ENCODE measurements at places on chromosomes 1 and 21. TPM values are rescaled to one million over a fixed set of nuclear protein-coding genes. Genes with fewer than 3 reads are reported as not detected.

GRCh38 chr1:217193151-217193550, 437.7 kb downstream of the GPATCH2 start:
- H3K36me3 ChIP-seq = no peaks in the 10 kb centered on the region
- no peak for DNase-seq
- H3K27me3 ChIP-seq = no peaks in the 10 kb centered on the region
- no peak overlapping the region for H3K4me3 ChIP-seq

Gene TNN
- not detected for total RNA-seq

Gene ELAPOR1
- 1.9 TPM for total RNA-seq

Gene OPRD1
- total RNA-seq = not detected

- no peak overlapping the region for H3K27ac ChIP-seq
- H3K4me1 ChIP-seq = peaks cover 1% of the 10 kb centered on the region
- H3K4me3 ChIP-seq = no peak overlapping the region
- no peaks in the 10 kb centered on the region for H3K36me3 ChIP-seq
- H3K27me3 ChIP-seq = peaks cover 7% of the 10 kb centered on the region
Measured at GRCh38 chr1:116483481-116484309, 87.1 kb downstream of the CD58 start.

- H3K36me3 ChIP-seq = no peaks in the 10 kb centered on the region
- H3K4me3 ChIP-seq = no peak overlapping the region
- peak; percentile 23 for DNase-seq
- H3K4me1 ChIP-seq = peaks cover 7% of the 10 kb centered on the region
Measured at GRCh38 chr1:165632152-165632469, 1.1 kb downstream of the MGST3 start.

Gene OR6N1
- not detected for total RNA-seq

Gene GBP5
- total RNA-seq = 261 TPM

Gene NUCKS1
- total RNA-seq = 237 TPM

DNA sequence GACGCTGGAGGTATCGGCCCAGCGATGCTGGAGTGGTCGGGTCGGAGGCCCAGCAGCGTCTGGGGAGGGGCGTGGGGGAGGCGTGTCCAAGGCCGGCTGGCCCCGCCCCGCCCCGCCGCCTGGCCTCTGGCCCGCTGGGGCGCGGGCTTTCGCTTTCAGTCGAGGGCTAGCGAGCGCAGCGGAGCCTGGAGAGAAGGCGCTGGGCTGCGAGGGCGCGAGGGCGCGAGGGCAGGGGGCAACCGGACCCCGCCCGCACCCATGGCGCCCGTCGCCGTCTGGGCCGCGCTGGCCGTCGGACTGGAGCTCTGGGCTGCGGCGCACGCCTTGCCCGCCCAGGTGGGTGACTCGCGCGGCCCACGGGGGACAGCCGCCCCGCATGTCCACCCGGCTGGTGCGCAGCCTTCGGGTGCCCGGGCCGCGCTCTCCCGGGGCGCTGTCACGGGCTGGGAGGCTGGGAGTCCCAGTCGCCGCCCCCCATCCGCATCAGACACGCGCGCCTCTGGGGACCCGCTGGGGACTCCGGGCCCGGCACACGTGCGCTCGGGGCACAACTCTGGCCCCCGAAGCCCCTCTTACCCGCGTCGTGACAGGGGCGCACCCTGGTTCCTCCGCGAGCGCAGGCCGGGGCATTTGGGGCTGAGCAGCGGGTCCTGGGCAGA, at the start of gene TNFRSF1B:
Gene TNFRSF1B (plus strand): TSS at position 158 of the 659 bp plus-strand sequence. CDS start 101 bp downstream, at position 259.
- peak within 1 kb of the TSS; percentile 97 for H3K27ac ChIP-seq
- peaks cover 77% of the 10 kb centered on the region for H3K4me1 ChIP-seq
- peak within 1 kb of the TSS; percentile 100 for H3K4me3 ChIP-seq
- peak; percentile 74 for DNase-seq

DNA sequence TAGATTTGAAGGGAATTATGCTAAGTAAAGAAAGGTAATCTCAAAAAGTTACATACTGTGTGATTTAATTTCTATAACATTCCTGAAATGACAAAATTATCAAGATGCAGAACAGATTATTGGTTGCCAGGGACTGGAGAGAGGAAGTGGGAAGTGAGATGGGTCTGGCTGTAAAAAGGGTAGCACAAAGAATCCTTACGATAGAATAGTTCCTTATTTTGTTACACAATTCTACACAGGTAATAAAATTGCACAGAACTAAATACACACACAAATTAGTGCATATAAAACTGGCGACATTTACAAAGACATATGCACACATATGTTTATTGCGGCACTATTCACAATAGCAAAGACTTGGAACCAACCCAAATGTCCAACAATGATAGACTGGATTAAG, 33.5 kb downstream of the ZNF684 start:
- H3K27me3 ChIP-seq = peaks cover 8% of the 10 kb centered on the region
- DNase-seq = no peak
- H3K4me3 ChIP-seq = no peak overlapping the region
- H3K36me3 ChIP-seq = no peaks in the 10 kb centered on the region
- H3K4me1 ChIP-seq = peaks cover 4% of the 10 kb centered on the region

- peaks cover 9% of the 10 kb centered on the region for H3K4me1 ChIP-seq
- H3K27ac ChIP-seq = peak overlapping the region; percentile 69
- H3K4me3 ChIP-seq = no peak overlapping the region
- DNase-seq = no peak
- H3K27me3 ChIP-seq = no peaks in the 10 kb centered on the region
- peaks cover 46% of the 10 kb centered on the region for H3K36me3 ChIP-seq
Measured at GRCh38 chr1:54221867-54222484, 22.0 kb downstream of the MRPL37 start.

- no peak overlapping the region for H3K4me3 ChIP-seq
- DNase-seq = no peak
- H3K4me1 ChIP-seq = peaks cover 29% of the 10 kb centered on the region
- no peaks in the 10 kb centered on the region for H3K27me3 ChIP-seq
- H3K27ac ChIP-seq = no peak overlapping the region
Measured at GRCh38 chr1:117623698-117624097, 17.9 kb downstream of the TENT5C start.

- no peaks in the 10 kb centered on the region for H3K36me3 ChIP-seq
- H3K27me3 ChIP-seq = no peaks in the 10 kb centered on the region
- peak; percentile 23 for DNase-seq
Measured at GRCh38 chr1:174800216-174800851, 199.4 kb upstream of the CACYBP start.

DNA sequence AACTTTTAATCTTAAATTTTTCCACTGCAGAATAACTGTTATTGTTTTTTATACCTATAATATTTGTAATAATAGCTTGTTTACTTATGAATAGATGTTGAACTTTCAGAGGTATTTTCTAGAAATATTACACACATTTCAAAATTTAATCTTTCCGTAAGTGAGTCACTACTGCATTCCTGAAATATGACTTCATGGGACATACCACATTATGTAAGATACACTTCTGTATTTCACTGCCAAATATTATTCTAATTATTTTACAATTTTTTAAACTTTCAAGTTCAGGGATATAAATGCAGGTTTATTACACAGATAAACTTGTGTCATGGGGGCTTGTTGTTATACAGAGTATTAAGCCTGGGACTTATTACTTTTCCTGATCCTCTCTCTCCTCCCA, 2220.5 kb downstream of the NCAM2 start:
- no peaks in the 10 kb centered on the region for H3K36me3 ChIP-seq
- no peaks in the 10 kb centered on the region for H3K27me3 ChIP-seq
- H3K4me1 ChIP-seq = no peaks in the 10 kb centered on the region

Gene LRRC71
- total RNA-seq = not detected

DNA sequence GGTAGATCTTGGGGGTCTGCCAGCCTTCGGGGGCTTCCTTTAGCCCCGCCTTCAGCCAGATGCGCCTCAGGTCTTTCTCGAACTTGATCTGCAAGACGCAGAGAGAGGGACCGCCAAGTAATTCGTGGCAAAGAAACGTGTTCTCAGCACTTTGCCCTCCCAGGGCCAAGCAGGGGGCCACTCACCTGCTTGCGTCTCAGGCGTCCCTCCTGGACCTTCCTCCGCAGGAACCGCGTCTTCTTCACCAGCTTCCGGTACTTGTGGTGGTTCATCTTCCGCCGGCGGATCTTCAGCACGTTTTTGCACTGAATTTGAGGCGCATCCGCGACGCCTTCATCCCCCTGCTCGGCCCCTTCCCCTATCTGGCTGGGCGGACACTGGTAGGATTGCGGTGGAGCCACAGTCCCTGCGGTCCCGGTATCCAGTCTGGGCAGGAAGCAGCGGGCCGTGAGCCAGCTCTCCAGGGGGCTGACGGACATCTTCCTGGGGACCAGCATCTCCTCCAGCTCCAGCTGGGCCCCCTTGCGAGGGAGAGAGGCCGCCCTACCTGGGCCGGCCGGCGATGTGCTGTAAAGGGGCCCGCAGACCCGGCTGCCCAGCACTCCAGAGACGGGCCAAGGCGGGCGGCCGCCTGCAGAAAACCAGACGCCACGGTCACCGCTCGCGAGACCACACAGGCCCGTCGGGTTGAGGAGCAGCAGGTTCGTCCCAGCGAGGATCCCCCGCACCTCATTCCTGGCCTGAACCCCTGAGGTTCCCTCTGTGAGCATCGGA, 1.0 kb downstream of the AURKAIP1 start:
- no peaks in the 10 kb centered on the region for H3K27me3 ChIP-seq
- H3K4me3 ChIP-seq = peak overlapping the region; percentile 90
- H3K4me1 ChIP-seq = peaks cover 40% of the 10 kb centered on the region
- H3K36me3 ChIP-seq = peaks cover 15% of the 10 kb centered on the region

Gene HS2ST1
- 25.3 TPM for total RNA-seq

Gene AJAP1
- total RNA-seq = not detected

DNA sequence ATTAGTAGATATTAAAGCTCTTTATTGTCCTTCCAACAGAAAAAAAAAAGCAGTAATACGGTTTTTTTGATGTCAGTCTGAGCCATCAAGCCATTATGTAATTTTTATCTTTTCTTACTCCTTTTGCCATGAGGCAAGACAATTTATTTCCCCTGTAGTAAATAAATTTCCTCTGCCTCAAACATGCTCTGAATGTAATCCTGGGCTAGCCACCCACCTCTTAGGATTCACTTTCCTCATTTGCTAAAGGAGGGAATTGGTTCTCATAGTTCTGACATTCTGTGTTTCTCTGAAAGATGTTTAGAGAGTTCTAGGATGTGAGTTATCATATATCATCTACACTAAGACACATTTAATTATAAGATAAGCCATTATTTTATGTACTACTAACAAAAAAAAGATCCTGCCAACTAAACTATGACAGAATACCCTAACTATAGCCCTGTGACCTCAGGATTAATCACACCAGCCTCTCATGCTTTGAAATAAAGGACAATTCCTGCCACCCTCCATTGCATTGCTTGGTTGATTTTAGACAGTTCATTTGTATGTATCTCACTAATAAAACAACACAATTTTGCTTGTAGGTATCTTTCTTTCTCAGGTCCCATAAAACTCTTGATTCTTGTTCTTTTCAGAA, 34.0 kb upstream of the RAP1A start:
- DNase-seq = no peak
- peaks cover 6% of the 10 kb centered on the region for H3K4me1 ChIP-seq
- no peaks in the 10 kb centered on the region for H3K27me3 ChIP-seq
- H3K4me3 ChIP-seq = no peak overlapping the region

Gene FMO4
- 1.5 TPM for total RNA-seq

GRCh38 chr1:167555971-167556714, 2.6 kb upstream of the CREG1 start:
- no peak overlapping the region for H3K4me3 ChIP-seq
- peaks cover 15% of the 10 kb centered on the region for H3K27me3 ChIP-seq
- H3K36me3 ChIP-seq = no peaks in the 10 kb centered on the region
- H3K4me1 ChIP-seq = peaks cover 28% of the 10 kb centered on the region
- H3K27ac ChIP-seq = no peak overlapping the region
- DNase-seq = peak; percentile 86

GRCh38 chr21:42079939-42080787, 9.0 kb downstream of the UMODL1 start:
- peaks cover 10% of the 10 kb centered on the region for H3K4me1 ChIP-seq
- H3K27me3 ChIP-seq = no peaks in the 10 kb centered on the region

Gene RGS13
- not detected for total RNA-seq

DNA sequence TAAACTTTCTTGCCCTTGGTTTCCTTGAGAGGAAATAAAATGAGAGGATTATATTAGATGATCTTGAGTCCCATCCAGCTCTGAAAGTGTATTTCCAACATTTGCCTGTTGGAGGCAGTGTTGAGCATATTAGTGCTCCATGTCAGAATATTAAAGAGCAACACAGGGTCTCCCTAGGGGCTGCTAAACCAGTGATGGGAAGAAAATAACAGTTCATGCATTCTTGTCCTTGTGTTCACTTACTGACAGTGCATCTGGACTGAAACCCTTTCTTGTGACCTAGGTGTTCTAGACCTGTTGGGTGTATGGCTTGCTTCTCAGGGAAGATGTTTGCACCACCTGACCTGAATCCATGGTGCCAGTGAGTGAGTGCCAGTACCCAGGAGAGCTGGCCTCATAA, 124.7 kb upstream of the KIAA0040 start:
- no peak overlapping the region for H3K27ac ChIP-seq
- H3K36me3 ChIP-seq = no peaks in the 10 kb centered on the region

GRCh38 chr1:173181791-173182190, 25.3 kb downstream of the TNFSF4 start:
- H3K36me3 ChIP-seq = no peaks in the 10 kb centered on the region
- H3K27ac ChIP-seq = no peak overlapping the region
- H3K4me3 ChIP-seq = no peak overlapping the region
- H3K27me3 ChIP-seq = no peaks in the 10 kb centered on the region
- no peaks in the 10 kb centered on the region for H3K4me1 ChIP-seq

Gene ATAD3C
- total RNA-seq = 1.0 TPM

DNA sequence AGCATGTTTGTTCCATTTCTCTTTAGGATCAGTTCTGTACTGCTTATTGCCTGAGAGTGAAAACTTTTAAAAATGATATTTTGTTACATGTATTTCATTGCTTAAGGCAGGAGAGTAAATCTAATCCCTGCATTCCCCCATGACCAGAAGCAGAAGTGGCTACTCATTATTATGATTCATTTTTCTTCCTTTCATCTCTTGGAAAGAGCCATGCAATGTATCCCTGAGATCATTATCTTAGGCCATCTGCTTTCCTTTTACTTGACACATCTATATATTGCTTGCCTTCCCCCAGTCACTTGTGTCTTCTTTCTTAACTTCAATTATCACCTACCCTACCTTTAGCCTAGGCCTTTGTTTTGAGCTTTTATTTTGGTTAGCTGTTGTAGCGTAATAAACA, 430.4 kb upstream of the CHRM3 start:
- H3K4me3 ChIP-seq = no peak overlapping the region
- H3K36me3 ChIP-seq = no peaks in the 10 kb centered on the region
- no peak for DNase-seq
- H3K4me1 ChIP-seq = no peaks in the 10 kb centered on the region

DNA sequence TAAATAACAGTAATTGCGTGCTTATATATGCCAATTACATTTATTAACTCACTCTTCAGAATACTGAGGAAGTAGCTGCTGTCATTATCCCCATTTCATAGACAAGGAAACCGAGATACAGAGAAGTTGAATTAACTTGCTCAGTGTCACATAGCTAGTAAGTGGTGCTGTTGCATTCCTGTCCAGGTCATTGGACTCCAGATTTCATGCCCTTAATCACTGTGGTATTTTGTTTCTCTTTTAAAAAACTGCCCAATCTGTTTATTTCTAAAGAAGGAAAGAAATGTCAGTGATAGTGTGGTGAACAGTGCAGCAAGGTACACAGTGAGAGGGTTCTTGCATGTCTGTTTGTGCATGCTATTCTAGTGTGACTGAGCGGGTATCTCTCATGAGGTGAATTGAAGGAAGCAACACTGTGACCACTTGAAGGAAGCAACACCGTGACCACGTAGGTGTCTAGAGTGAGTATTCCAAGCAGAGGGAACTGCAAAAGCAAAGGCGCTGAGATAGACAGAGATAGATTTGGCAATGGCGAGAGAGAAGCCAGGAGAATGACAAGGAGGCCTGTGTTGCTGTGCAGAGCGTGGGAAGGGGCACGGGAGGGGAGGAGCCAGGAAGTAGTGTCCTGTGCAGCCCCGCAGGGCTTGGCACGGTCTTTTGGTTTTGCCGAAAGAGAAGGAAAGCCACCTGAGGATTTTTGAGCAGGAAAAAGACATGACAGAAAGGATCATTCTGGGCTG, 95.9 kb downstream of the CAMTA1 start:
- no peaks in the 10 kb centered on the region for H3K27me3 ChIP-seq
- H3K4me3 ChIP-seq = no peak overlapping the region
- DNase-seq = no peak

All from activated CD8-positive, alpha-beta T cell treated with anti-CD3 and anti-CD28 coated beads, Interleukin-2, amount 10 ng/mL, durations not matched to agents 7 days and 5 days (primary cell).